ENCODE measurements at places on chromosomes 5 and 9.

DNA sequence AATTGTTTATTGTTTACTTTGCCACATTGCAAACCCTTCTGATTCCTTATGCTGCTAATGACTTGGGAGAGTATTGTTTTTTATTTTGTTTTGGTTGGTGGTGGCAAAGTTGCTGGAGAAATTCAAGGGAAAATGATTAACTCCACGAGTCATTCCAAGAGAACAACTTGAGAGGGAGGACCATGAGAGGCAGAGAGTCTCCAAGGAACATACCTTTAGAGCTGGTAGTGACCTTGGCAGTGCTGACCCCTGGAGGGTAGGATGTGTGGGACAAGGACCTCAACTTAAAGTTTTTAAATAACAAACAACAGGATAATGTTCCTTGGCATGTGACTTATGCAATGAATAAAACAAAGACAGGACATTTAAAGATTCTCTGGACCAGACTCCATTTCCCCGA is 139.7 kb downstream of the LRRC70 start:
- DNase-seq: no peak

GRCh38 chr5:10471677-10472076 is 30.0 kb downstream of the ROPN1L start:
- no peak for DNase-seq

DNA sequence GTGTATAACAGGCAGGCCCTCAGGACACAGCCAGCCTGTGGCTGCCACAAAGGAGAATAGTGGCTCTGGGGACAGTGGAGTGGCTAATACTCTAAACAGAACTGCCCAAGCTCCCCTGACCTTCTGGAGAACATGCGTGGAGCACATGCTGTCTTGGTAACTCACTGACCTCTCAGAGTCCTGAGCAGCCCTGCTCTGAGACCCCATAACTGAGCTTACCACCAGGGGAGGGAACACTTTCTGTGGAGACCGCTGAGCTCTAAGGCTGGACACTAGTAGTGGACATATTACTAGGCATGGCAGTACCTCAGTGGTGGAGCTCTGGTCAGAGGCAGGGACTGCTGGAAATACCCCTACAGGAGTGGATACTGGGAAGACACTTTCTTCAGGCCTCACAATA is 60.2 kb upstream of the SPTLC1 start:
- DNase-seq: no peak

DNA sequence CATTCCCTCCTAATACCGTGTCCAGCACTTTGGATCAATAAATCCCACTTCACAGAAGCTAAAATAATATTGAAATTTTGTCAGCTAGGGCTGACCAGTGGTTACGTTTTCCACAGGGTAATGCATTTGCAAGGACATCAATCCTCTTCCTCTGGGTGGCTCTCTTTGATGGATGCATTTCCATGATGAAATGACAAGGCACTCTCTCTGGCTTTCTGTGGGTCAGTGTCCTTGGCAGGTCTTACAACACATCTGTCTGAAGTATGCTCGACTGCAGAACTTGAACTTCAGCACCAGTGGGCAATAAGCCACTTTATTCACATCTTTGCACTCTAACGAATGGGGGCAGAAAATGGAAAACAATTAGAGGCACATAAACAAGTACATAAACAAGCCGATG is 330.1 kb downstream of the ADAMTS6 start:
- no peak for DNase-seq

- DNase-seq: no peak
These were observed 114.1 kb downstream of the SYK start for GRCh38 chr9:90915693-90916092.

GRCh38 chr5:148623741-148624140 is 30.6 kb downstream of the HTR4 start:
- no peak for DNase-seq

DNA sequence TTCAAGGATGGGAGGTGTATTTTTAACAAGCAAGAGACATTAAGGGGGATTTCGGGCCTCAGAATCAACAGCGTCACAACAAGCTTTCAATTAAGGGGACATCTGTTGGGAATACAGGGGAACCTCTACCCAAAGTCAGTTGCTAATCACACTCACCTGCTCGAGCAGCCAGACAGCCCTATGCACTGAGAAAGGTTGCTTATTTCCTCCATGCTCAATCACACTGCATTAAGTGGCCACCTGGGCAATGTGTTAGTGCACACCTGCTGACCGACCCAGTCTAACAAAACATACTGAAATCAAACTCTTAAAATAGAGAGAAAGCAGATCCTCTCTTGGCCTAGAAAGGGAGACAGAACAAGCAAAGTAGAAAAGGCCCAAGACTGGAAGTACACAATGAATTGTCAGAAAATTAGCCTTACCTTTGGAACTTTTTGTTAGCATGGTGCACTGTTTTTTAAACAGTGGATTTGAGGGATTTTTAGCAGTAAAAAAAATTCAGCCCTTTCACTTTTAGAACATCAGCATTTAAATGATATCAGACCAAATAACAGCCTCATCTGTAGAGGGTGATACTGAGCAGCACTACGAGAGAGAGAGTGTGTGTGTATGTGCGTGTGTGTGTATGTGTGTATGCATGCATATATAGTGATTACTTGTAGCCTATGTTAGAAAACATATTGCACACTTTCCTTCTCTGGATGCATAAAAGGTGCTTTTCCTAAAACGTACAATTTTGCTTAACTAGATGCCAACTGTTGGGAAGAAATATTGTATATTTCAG is 1118.6 kb upstream of the DMAC1 start:
- DNase-seq: no peak

DNA sequence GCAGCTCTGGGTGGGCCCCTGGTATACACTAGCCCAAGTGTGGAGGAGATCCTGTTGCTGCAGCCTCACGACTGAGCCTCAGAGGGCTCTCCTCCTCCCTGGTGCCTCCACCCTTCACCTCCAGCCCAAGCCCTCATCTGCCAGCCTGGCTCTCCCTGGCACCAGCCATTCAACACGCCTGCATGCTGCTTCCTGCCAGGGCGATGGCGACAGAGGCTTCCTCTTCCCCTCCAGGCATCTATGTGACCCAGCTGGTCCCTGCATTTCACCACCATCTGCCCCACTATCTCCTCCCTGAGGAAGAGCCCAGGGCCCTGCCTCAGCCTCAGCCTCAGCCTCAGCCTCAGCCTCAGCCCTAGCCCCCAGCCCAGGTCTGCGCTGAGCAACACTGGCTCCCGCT is 54.8 kb upstream of the ANGPTL2 start:
- peak; percentile 24 for DNase-seq

DNA sequence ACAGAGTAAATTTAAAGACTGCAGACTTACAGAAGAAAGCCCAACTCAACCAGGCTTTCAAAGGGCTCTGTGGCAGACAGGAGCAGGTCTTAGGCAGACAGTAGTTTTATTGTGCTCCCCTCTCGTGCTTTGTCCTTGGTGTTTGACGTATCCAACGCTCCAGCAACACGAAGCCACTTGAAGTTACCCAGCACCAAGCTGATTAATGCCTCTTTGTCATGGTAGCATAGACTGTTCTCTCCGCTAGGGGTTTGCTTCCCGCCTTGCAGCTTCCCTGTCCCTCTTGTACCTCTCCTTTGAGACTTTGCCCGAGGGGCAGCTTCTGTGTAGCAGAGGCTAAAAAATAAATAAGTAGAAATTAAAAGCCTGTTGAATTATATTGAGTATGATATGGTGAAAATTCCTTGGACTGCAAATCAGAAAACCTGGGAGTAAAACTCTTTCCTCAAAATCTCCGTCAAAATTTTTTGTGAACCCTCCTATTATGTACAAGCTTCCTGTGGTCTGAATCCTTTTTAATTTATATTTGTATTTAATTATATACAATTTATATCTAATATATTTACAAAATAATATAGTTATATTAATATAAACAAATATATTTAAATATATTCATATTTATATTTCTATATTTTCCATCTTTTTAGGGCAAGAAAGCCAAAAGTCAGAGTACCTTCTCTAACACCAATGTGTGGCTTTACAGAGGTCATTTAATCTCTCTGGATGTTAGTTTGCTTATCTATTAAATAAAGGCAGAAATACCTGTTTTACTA is 405.4 kb downstream of the DMAC1 start:
- DNase-seq: no peak

GRCh38 chr5:157519579-157520253 is 55.9 kb downstream of the ADAM19 start:
- no peak for DNase-seq

- no peak for DNase-seq
These were observed 87.5 kb downstream of the ANXA2R start for GRCh38 chr5:42952578-42952974.

- DNase-seq: no peak
These were observed 18.9 kb upstream of the S1PR3 start for GRCh38 chr9:88972401-88972800.

DNA sequence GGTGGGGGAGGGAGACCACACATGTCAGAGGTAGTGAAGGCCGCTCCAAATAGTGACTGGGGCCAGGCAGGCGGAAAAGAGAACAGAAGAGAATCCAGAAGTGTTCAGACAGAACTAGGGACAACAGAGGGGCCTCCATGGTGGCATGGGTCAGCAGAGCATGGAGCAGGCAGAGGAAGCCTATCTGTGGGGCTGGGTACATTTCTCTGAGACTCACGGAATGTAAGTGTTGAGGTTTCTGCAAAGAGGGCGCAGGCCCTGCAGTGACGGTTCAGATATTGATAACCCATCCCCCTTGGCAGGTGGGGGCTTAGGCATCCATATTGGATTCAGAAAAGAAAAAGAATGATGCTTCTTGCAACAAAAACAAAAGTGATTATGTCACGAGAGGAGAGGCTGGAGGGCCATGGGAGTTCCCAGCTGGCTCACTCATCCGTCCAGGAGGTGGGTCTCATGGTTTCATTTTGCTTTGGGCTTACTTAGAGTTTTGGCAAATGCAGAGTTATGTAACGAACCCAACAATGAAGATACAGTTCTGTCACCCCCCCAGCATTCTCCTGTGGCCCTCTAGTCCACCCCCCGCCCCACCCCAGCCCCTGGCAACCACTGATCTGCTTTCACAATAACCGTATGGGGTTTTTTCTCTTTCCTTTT is 5.4 kb upstream of the RMND5B start:
- no peak for DNase-seq

DNA sequence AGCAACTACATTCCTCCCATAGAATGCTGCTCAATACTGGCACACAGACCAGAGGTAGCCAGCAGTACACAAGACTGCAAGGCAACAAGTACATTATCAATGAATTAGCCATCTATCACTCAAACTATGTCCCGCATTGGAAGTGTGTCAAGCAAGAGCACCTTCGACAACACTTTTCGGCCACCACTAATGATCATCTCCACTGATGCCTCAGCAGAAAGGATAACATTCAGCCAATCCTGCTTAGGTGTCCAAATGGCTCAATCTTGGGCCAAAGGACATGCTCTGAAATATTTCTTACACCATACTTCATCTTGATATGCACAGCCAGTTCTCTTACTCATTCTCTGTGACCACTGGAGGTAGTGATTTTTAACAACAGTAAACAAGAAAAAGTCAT is 25.0 kb downstream of the SKP1 start:
- DNase-seq: no peak

DNA sequence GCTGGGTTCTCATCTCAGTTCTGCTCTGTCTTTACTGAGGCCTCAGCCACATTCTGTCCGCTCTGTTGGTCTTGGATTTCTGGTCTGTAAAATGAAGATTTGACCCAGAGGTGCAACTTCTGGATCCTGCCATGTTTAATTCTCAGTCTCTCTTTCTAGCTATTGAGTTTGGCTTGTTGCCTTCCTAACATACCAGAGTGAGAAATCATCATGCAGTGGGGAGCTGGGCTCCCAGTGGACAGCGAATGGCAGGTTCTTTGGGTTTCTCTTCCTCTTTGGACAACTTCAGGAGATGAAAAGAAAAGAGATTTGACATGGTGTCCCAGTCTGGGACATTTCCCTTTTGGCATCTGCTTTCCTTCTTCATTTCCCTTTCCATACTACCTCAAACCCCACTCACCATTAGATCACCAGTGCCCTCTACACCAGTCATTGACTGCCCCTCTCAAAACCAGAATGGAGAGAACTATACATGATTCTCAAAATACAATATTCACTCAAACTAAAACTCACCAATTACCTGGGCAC is 334.7 kb downstream of the ACTL7B start:
- no peak for DNase-seq

DNA sequence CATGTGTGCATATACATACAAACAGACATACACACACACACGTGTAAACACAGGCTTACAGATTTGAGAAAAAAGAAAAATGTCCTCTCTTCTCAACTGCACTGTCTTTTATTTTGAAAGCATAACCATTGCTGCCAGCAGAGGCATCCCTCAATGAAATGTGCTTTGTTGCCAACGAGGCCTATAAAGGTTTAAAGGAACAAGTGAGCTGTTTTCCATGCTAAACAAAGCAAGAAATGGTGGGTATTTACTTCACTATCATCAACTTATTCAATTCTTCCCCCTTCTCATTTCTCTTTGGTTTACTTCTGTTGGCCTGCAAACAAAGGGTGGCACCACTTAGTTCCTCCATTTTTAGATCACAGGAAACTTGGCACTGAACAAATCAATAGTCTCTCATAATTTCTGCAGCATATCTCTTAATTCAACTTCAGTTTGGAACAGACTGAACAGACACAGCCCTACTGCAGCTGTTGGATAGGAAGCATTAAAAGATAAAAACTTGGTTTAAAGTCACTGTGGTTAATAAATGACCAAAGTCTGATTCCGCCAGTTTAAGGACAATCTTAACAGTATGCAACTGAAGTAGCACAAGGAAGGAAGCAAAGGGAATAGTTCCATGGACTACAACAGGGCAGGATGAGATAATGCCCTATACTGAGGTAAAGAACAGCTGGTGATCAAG is 21.7 kb downstream of the TTC33 start:
- no peak for DNase-seq

- DNase-seq: no peak
These were observed 22.1 kb upstream of the FRMD3 start for GRCh38 chr9:83560169-83560826.

DNA sequence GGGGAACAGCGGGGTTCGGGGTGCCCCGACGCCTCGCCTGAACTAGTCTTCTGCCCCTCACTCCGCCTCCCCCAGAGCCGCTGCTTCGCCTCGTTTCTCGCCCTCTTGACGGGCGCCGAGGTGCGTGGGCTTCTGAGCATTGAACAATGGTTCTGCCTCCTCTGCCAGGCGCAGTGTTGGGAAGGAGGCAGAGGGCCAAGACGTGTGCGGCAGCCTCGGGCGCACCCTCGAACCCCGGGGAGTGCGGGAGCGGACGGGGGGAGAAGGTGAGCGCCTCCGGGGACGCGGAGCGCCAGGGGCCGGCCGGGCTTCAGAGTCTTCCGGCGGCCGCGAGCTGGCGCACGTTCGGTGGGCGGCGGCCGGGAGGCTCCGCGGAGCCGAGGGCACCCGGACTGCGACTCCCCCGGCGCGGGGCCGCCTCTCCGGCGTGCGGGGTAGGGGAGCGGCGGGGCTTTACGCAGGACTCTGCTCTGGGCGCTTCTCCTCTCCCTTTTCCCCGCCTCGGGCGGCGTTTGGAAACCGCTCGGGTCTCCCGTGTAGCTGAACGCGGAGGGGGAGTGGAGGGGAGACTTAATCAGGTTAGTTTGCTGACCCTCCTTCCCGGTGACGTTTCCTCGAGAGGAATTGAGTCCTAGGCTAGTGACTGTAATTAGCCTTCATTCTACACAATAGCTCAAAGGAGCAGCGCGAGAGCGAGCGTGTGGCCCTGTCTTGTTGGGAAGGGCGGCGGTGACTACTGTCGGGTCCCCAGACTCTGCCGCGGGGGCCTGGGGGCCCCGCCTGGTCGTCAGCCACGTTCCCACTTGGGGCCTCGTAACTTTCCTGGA is 1.1 kb downstream of the VLDLR start:
- DNase-seq: no peak

Measured in inflammatory macrophage (primary cell).